Muscle of leg (tissue), 16 donors: ENCODE measurements at places on chromosomes 5 and 9.

DNA sequence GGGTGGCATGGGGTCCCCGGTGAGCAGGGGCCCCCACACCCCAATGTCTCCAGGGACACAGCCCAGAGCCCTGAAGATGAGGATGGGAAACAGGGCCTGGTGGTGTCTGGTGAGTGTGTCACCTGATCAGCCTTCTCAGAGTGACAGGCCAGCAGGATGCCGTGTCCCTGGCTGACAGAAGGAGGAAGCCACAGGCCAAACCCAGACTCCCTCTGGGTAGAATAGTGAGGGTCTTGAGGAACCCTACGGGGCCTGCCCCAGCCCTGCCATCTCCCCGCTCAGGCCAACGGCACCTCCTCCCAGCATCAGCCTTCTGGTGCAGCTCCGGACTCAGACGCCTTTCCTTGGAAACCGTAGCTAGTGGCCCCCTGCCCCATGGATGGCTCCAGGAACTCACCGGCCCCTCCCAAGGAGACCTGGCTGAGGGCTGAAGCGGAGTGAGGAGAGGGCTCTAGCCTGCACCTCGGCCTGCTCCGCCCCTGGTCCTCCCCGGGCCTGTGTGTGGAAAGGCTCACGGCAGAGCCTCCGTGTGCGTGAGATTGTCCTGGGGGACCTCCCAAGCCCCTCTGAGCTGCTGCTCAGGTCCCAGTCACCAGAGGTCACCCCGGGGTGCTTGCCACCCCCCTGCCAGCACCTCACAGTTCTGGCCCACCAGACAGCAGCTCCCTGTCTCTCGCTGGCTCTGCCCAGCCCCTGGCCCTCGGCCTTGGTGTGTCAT, 6.0 kb downstream of the RALGDS start:
- no peak for DNase-seq

DNA sequence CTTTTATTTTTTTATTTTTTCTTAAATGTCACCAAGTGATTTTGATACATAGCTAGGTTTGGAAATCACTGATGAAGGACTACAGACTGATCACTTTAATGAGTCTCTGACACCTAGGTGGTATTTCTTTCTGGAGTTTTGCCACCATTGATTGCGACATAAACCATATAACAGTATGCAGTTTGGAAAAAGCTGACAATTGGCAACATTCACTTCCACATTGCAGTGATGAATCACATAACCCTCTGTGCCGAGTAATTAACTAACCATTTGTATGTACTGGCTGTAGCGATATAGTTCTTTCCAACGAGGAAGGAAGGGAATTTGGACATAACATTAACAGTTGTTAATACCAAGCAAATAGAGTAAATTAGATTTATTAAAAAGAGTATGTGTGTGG, 222.9 kb upstream of the EFNA5 start:
- peak; percentile 45 for DNase-seq

GRCh38 chr9:107054146-107054545, 191.2 kb downstream of the ZNF462 start:
- DNase-seq = peak; percentile 19

- DNase-seq = no peak
These were observed 78.0 kb downstream of the JAKMIP2 start for GRCh38 chr5:147704544-147704943.

DNA sequence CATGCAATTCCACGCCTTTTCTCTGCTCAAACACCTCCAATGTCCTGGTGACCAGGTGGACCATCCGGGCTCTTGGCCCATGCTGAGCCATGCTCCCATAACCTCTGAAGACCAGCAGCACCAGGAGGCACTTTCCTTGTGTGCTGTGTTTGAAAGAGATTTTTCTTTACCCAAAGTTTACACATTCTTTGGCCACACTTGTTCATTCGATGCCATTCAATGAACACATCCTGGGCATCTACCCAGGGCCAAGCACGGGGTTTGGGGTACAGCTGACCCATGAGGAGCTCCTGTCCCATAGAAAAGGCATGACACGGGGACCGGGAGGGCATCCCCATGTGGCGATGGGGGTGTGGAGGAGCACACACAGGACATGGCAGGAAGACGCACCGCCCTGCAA, 77.1 kb upstream of the IRX1 start:
- DNase-seq = no peak

GRCh38 chr5:93600409-93601070, 17.5 kb downstream of the NR2F1 start:
- DNase-seq = no peak

GRCh38 chr5:19777363-19777762, 210.6 kb downstream of the CDH18 start:
- no peak for DNase-seq

DNA sequence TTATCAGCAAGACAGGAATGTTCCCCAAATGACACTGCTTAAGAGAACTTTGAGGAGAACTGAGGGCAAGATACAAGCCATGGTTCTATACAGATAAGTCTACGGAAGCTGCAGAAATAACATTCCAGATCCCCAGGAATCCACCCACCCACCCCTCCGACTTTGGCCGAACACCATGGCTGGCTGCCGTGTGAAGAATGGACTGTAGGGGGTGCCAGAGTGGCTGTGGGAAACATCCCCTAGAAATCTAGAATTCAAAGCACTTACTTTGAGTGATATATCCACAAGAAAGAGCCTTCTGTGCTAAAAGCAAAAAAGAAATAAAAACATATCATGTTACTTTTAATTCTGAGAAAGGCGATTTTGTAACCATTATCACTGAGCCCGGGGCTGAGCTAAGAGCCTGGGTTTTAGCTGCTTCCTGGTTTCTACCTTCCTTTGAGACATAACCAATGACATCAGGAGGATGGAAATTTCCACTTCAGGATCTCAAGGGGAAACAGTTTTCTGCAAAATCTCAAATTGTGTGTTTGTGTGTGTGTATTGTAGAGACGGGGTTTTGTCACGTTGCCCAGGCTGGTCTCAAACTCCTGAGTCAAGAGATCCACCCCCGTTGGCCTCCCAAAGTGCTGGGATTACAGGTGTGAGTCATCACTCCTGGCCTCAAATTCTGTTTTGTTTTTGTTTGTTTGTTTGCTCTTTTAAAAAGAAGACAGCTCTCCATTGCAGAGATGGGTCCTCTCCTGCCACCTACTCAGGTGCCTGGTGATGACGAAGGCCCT, 36.4 kb downstream of the GGTA1 start:
- no peak for DNase-seq

DNA sequence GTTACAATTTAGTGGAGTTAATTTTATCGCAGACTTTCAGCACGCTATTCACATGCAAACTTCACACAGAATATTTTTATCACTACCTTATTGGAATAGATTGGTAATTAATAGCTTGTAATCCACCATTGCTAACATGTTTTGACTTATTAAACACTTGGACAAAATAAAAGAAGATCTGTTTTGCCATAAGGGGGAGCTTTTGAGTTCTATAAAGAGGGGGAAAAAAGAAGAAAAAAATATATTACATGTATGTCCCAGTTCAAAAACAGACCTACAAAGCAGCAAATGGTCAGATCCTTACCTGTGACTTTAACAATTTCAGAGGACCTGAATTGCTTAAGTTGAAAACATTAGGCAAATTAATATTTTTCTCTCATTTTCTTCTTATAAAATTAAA, 1.2 kb upstream of the PAPPA start:
- DNase-seq = peak; percentile 55

DNA sequence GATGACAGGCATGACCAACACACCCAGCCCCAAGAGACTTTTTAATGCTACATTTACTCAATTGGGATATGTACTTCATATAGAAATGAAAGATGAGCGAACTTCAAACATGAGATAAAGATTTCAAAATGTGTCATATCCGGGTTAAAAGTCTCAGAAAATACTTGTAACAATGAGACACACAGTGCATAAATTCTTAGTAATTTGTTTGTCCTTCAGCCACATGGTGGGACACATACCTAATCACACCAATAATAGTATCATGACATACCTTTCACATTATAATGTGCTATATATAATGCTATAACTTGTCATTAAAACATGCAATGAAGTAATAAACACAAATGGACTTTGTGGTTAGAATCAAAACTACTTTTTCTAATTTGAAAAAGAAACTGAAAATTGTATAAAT, 204.7 kb upstream of the RFX3 start:
- DNase-seq = no peak

DNA sequence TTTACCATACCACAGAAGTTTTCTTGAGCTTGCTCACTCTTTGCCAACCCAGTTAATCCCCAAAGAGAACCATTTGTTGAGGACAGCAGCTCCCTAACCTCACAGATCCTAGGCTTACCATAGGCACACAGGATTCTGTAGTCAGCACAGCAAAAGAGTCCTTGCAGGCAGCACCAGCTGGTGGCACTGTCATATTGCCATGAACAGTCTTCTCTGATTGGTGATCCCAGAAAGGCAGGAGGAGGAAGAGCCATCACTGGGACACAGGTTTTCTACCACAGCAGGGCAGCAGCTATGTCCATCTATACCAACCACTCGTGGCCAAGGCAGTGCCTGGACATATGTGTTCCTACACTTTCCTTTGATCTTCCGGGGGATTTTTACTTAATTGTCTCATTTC, 297.1 kb upstream of the CD180 start:
- peak; percentile 49 for DNase-seq

DNA sequence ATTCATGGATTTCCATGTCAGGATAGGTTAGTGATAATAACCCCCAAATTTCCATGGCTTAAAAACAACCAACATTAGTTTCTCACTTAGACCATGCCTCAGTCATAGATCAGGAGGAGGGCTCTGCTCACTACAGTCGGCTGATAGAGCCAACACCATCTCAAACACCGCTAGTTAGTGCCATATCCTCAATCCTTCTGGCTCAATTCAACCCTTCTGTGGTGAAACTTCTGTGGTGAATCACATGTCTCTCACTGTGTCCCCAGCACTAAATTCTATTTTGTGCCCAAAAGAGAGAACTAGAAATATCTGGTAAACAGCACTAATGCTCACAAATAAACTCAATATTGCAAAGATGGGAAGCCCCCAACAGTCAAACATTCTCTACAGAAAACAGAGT, 21.1 kb downstream of the ECPAS start:
- DNase-seq = no peak

GRCh38 chr5:159881967-159882366, 34.3 kb upstream of the ADRA1B start:
- DNase-seq = no peak

DNA sequence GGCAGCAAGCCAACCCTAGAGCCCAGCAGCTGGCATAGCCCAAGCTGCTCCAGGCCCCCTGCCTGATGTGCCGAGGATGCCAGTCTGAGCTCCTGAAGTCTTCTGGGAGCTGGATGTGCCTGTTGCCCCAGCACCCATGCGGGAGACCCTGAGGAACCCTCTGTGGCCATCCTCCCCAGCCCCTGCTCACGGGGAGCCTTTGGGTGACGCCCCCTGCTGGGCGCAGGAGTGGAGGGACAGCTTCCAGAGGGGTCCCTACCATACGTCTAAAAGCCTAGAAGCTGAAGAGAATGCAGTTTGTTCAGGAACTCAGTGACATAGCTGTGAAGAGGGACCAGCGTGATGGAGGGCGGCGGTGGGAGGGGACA, 33.1 kb upstream of the MVB12B start:
- DNase-seq = no peak

DNA sequence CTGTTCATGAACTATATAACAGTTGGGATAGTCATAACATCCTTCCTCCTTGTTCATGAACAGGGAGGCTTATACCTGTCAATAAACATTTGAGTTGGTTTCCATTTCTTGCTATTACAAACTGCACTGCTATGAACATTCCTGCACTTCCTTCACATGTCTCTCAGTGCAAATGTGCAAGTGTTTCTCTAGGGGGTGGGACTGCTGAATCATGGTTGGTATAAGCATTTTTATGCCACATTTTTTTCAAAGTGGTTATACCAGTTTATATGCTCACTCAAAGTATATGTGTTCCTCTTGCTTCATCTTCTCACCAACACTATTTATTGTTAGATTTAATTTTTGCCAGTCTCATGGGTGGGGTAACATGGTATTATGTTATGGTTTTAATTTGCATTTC, 25.8 kb upstream of the TPD52L3 start:
- DNase-seq = no peak

DNA sequence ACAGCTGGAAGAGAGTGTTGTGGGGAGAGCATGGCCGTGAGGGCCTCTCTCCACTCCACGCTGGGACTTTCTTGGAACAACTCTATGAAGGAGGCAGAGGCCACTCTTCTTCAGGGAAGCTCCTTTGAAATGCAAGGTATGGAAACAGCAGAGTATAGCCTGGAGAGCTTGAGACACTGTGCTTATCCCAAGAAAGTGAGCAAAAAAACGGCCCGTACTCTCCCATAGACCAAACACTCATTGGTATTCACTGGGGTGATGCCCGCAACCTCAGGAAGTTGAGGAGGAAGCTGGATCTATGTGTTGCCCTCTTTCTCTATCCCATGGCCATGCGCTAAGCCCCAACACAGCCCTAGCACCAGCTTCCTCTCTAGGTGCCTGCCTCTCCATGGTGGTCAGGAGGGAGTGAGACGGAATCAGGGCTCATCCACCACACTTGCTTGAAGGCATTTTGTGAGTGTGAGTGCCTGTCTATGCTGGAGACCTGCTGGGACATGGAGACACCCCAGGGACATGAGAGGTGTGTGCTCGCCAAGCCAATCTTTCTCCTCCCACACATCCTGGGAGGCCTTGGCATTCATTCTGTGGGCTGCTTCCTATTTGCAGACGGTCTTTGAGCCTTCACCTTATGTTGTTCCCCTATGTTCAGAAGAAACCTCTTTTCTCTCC, 616.6 kb downstream of the IRX1 start:
- DNase-seq = no peak
